ENCODE measurements at places on chromosomes 2 and 18.

- DNase-seq: peak; percentile 11
Observed at GRCh38 chr2:38465789-38466127, 88.7 kb upstream of the ATL2 start.

DNA sequence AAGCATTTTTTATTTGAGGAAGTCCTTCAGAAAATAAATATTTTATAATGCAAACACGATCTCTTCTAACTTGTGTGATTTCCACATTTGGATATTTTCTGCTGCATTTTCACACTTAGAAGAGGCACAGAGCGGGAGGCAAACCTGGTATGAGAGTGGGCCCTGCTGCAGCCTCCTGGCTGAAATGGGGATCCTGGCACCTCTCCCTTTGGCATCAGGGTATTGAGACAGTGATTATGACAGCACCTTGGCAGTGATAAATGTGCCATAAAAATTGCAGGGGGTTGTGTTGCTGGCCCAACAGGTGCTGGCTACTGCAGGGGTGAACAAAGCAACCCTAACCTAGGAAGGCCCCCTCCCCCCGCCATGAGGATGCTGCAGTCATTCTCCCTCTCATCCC is 128.6 kb downstream of the TSN start:
- no peak for DNase-seq

DNA sequence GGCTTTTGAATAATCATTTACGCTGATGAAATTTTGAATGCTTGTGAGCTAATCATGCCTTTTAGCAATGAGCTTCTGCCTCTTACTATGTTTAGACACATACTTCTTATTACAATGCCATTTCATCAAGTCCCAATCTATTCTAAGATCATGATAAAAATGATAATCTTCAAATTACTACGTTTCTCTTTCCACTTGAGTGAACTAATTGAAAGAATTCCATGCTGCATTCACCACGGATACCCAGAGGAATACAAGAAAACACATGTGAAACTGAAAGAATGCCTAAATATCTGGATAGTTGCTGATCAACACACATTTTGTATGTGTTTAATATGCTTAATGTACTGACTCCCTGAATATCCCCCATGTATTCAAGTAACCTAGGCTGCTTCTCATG is 62.3 kb downstream of the LRRTM4 start:
- DNase-seq: no peak

GRCh38 chr18:36734596-36734995 is 94.2 kb downstream of the TPGS2 start:
- DNase-seq: no peak

DNA sequence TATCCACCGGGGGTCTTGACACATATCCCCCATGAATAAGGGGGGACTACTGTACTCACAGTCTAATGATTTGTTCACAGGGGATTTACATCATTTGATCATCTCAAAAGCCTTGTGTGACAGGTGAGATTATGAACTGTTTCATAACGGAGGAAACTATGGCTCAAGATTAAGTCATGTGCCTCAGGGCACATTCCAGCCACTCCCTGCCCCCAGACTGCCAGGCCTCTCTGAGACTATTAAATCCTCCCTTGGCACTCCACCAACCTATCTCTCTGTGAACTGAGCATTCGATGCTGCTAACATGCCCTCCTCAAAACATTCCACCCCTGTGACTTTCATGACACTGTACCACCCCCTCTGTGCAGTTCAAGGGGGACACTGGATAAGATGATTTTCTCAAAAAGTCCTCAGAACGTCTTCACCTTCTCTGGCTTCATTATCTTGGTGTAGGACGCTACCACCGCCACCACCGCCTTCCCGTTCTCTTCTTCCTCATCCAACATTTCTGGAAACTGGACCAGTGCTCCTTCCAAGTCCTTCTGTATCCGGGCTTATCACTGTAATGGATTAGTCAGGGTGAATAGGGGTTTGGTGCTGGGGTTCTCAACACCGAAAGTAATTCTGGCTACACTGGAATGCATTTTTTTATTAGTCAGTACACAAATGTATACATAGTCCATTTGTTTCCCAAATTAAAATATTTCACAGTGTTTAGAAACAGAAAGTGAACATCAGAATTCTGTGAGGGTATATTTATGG is 169.6 kb downstream of the KCNS3 start:
- DNase-seq: peak; percentile 40

- peak; percentile 58 for DNase-seq
Observed at GRCh38 chr2:206274434-206275311, at the start of gene ZDBF2. ZDBF2 (plus strand) TSS chr2:206274663; CDS start chr2:206281850, 7,187 bp downstream.

- DNase-seq: peak; percentile 40
Observed at GRCh38 chr2:168002021-168002553, 245.3 kb downstream of the STK39 start.

DNA sequence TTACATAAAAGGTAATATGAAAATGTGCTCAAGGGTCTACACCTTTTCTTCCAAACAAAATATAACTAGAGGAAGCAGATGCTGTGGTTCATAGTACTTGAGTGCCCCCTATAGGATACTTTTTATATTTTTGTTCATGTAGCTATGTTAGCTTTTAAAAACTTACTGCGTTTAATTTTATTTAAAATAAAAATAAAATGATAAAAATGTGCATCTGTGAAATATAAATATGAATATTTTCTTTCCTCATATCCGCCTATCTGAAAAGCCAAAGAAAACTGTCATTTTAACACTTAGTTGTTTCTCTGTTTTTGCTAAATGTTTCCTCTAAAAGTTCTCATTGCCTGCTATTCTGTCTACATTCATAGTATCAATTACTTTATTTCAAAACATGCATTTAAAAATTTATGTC is 9.6 kb upstream of the LRP1B start:
- DNase-seq: peak; percentile 17

DNA sequence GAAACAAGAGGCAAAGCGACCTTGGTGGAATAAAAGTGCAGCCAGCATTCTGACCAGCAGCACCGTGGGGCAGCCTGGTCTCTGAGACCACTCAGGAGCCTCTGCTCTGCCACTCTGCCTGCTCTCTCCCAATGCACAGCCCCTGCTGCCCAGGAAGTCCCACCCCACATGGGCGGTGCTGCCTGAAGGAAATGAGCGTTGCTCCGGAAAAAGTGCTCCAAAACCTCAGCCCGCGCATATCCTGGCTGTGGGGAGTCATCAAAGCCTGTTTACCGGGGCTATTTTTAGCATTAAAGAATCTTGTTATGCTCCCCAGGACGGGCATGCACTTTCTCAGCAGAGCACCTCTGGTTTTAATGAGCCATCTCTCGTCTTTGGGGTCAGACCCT is 54.5 kb downstream of the EPAS1 start:
- DNase-seq: no peak
